ENCODE measurements at places on chromosomes 5 and 9. TPM values are rescaled to one million over a fixed set of nuclear protein-coding genes. Genes with fewer than 3 reads are reported as not detected.

The PGM5 gene
- 0.19 TPM for total RNA-seq

The ARSI gene
- total RNA-seq = not detected

DNA sequence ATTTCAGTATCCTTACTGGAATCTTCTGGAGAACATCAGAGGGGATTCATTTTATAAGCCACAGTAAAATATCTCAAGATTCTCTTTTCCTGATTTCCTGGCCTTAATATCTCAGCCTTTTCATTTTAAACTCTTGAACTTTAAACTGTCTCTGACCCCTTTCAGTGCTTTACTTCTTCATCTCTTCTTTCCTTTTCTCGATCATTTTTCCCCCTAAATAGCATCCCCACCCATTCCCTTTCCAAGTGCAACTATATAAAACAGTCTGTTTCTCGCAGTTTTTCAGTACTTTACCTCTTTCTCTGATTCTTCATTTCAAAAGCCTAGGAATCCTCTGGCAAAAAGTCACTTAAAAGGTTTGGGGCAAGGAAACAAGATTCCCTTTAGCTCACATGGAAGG is 80.5 kb downstream of the PALM2AKAP2 start:
- H3K4me1 ChIP-seq = no peaks in the 10 kb centered on the region
- no peaks in the 10 kb centered on the region for H3K36me3 ChIP-seq

DNA sequence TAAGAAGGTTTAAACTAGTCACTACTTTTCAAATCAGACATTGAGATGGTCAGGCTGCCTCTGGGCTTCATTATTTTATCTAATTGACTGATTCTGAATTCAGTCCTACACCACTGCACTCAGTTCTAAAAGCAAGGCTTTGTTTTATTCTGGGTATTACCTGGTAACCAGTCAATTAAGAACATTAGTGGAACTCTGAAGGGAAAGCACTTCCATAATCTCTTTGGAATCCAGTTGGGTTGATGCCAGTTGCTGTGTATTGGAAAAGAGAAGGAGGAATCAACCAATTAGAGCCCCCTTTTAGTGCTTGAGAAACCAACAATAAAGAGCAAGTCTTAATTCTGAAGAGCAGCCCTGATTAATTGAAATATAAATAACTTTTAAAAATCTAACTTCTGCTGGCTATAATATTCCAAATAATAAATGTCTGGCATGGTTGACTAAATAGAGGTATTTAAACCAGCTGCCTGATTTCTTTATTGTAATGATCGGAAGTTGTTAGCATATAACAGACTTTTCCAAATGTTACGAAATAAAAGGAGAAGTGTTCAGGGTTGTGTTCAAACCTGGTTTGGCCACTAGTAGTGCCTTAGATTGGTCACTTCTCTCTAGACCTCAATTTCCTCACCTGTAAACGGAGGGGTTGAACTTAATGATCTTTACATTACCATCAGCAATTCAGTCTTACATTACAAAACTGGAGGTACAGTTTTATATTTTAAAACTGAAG is 32.0 kb downstream of the CPEB4 start:
- no peak for DNase-seq
- no peak overlapping the region for H3K27ac ChIP-seq
- no peaks in the 10 kb centered on the region for H3K36me3 ChIP-seq
- H3K4me1 ChIP-seq = peaks cover 25% of the 10 kb centered on the region

- no peak overlapping the region for H3K27ac ChIP-seq
- H3K36me3 ChIP-seq = no peaks in the 10 kb centered on the region
These were observed 235.7 kb downstream of the CDK5RAP2 start for GRCh38 chr9:120344230-120344629.

All from GM12878 (cell line).